ENCODE measurements at places on chromosomes 5 and 9. TPM values are rescaled to one million over a fixed set of nuclear protein-coding genes. Genes with fewer than 3 reads are reported as not detected.

The PTPN3 gene
- 8.5 TPM for total RNA-seq

The F2R gene
- 121 TPM for total RNA-seq

The PCDHGA9 gene
- 5.3 TPM for total RNA-seq

The IRGM gene
- not detected for total RNA-seq

The KIF24 gene
- 0.78 TPM for total RNA-seq

The MORN5 gene
- not detected for total RNA-seq

The UGT3A1 gene
- not detected for total RNA-seq

The SYNPO gene
- 23.8 TPM for total RNA-seq

The SHOC1 gene
- not detected for total RNA-seq

The DRD1 gene
- total RNA-seq: not detected

The ZNF883 gene
- total RNA-seq: 1.8 TPM

The CRB2 gene
- total RNA-seq: not detected

The ASS1 gene
- 249 TPM for total RNA-seq

The SHISAL2B gene
- not detected for total RNA-seq

The MATR3 gene
- 174 TPM for total RNA-seq

The GZMA gene
- total RNA-seq: not detected

The GRM6 gene
- total RNA-seq: not detected
